GF-D8 (cell line): ENCODE measurements at places on chromosomes 12 and 14.

GRCh38 chr14:92678766-92679165 is 69.7 kb downstream of the LGMN start:
- DNase-seq = no peak

DNA sequence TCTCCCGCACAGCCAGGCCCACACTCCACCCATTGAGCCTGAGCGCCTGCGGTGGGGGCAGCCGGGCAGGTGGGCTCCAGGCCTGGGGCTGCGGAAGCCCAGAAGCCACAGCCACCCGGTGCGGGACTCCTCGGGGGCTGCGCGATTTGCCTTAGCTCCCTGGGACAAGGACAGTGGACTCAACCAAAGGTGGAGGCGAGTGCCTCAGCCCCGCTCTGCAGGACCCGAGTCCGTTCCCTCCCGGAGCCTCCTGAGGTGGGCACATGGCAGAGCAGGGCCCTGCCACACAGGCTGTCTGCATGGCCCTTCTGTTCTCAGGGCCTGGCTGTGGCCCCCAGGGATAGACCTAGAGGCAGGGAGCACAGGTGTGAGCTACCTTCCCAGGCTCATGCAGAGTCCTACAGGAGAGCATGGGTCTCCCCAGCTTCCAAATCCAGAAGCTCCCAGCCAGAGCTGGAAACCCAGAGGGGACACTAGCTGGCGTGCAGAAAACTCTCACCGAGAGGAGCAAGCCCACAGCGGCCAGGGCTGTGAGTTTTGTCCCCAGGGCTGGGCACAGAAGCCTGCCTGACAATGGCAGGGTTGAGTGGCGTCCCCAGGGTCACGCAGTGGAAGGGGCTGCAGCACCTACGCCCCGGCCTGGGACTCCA is 22.2 kb upstream of the LRTM2 start:
- no peak for DNase-seq

DNA sequence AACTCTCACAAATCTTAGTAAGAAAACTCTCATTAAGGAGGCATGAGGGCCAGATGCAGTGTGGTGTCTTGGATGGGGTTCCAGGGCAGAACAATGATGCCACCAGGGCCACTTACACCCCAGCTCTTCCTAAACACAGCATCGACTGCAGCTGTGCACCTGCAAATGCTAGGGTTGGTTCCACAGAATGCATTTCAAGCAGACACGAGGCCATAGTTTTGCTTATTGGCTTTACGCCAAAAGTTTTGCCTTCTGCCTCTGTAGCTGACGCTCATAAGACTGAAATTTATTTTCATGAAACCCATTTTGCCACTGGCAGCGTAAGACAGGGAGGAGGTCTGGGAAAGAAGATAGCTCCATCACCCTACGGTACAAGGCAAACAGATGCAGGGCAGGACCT is 179.0 kb downstream of the RIMBP2 start:
- no peak for DNase-seq

DNA sequence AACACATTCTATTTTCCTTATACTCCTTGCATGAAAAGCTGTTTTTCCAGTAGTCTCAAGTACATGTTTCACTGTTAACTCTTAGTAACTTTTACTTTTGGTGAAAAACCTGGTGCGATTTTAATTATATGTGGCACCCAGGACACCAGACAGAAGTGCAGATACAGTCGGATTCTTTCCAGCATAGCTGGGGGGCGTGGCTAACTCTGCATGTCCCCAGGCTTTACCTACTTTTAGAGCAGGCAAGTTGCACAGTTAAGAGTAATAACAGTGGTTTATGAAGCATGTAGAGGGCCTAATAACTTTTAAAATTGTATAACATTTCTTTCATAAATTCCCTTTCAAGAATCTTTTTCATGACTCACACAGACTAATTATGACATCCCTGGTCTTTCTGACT is 70.7 kb downstream of the HSD17B6 start:
- no peak for DNase-seq

GRCh38 chr12:78864403-78864869 is at the start of gene SYT1:
Gene SYT1 (plus strand): TSS chr12:78864774.
- DNase-seq = no peak

GRCh38 chr12:64175254-64175945 is 46.7 kb downstream of the KICS2 start:
- no peak for DNase-seq

DNA sequence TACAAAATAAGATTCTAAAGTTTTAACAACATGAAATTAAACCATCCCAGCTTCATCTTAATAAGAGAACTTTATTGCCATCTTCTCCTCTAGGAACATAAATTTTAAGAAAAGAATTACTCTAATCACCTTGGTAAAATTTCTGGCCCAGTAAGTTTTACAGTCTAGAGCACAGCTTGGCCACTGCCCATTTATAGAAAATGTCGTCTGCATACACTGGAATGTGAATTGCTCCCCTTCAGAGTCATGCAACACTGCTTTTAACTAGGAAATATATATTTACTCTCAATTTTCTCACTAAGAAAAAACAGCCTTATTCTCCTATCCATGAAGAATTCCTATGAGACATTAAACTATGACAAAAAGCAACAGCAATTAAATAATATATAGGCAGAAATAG is 48.2 kb downstream of the KCNC2 start:
- DNase-seq = no peak
